Stimulated activated CD8-positive, alpha-beta memory T cell treated with anti-CD3 and anti-CD28 coated beads, Interleukin-7, amount 100 ng/mL, for 48 hours (primary cell): ENCODE measurements at places on chromosomes 7 and 10.

GRCh38 chr7:142889816-142890215, 4.3 kb upstream of the TRPV6 start:
- no peak for DNase-seq

DNA sequence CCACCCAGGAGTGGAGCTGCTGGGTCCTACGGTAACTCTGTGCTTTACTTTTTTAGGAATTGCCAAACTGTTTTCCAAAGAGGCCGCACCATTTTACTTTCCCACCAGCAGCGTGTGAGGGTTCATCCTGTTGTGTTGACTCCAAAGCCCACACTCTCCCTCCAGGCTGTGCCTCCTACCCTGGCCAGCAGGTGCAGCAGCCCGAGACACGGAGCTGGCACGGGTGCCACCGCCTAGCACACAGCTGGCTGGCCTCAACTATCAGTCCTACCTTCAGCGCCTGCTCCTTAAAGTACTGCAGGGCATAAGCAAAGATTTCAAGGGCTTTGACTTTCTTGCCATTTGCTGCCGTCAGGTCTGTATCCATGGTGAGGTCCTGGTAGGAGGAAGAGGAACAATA, 44.0 kb downstream of the HSPA12A start:
- no peak for DNase-seq

GRCh38 chr10:113704637-113705343, 25.1 kb downstream of the CASP7 start:
- DNase-seq: no peak

GRCh38 chr10:120548210-120548609, 91.2 kb downstream of the PLPP4 start:
- DNase-seq: no peak

GRCh38 chr10:124678557-124679240, 65.5 kb downstream of the FAM53B start:
- no peak for DNase-seq

- no peak for DNase-seq
Observed at GRCh38 chr10:24344279-24344678, 135.3 kb downstream of the KIAA1217 start.

GRCh38 chr10:11146402-11147171, 128.9 kb downstream of the CELF2 start:
- DNase-seq: no peak

DNA sequence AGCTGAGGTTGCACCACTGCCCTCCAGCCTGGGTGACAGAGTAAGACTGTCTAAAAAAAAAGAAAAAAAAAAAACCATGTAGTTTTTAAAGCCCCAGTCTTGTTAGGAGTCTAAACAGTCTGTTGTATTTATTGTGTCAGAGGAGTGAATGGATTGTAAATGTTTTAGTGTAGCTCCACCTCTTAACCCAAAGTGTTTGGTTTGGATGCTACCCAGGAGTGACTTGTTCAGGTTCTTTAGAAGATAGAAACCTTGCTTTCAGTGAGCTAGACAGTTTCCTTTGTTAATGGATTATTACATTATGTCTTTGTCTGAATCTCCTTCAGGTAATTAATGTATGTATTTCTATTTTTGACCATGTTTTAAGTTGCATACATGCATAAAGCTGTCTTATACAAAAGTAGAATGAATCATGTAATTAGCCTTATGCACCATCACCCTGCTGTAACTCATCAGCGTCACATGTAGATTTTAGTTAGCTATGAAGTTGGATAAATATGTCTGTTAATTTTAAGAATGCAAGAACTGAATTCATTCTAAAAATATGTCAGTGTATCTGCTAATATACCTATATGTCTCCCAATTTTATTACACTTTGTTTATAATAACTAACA, 97.7 kb downstream of the TAF3 start:
- no peak for DNase-seq

- no peak for DNase-seq
Observed at GRCh38 chr7:100675105-100675451, 1.5 kb downstream of the GNB2 start.

- no peak for DNase-seq
Observed at GRCh38 chr7:73703757-73704639, 15.5 kb downstream of the STX1A start.

- no peak for DNase-seq
Observed at GRCh38 chr7:142352543-142352942, 94.7 kb upstream of the PRSS58 start.

- DNase-seq: no peak
Observed at GRCh38 chr10:109588259-109588658, 335.1 kb downstream of the XPNPEP1 start.

DNA sequence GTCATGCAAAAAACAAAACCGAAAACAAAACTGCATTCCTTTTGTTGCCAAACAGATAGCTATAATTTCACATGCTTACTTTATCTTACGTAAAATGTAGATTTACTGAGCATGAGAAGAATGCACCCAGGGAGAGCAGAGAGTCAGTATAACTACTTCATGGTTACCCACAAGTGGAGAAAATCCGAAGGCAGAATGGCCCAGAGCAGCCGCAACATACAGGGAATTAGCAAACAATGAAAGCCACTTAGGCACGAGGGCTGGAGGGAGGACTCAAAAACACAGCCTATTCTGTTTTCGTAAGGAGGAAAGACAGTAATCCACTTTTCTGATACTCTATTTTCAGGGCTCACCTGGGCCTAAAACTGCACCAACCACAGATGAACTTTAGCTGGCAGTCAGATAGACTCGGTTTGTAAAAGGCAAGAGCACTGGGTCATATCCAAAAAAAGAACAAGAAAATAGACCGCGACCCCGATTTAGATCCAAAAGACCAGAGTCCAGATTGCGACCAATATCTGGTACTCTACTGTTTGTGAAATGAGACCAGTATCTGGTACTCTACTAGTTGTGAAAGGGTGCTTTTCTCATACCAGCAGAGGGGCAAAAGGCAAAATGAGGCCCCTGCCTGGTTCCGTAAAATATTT, 1.3 kb downstream of the ITPRIP start:
- DNase-seq: no peak

DNA sequence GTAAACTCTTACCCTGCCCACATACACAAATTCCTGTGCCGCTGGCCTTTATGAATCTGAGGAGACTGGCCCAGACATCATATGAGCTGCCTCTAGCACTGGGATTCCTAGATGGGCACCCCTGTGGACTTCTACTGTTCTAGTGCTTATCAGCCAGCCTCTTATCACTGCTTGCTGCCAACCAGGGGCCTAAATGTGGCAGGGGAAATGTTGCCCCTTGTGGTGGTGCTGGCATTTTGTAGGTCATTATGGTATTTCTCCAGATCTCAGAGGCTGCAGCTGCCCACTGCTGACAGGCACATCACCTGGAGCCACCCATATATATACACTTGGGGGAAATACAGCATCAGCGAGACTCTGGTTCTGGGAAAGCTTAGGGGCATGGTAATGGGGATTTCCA, 5.4 kb downstream of the SFR1 start:
- DNase-seq: no peak

DNA sequence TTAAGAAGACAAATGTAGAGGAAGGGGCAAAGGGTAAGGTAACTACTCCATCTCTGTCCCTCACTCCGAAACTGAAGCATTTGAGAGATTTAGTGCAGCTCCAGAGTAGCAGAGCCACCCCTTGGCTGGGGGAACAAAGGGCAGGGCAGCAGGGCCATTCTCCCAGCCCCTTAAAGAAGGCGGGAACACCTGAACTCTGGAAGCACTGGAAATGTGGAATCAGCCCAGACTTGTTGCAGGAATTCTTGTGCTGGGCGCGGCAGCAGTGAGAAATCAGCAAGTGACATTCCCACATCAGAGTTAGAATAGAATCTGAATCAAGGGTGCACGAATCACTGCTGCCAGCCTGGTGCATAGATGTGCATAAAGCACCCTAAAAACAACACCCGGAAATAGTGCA, 34.4 kb upstream of the GRM8 start:
- no peak for DNase-seq

- no peak for DNase-seq
Observed at GRCh38 chr10:76428551-76429367, 997.3 kb downstream of the LRMDA start.

DNA sequence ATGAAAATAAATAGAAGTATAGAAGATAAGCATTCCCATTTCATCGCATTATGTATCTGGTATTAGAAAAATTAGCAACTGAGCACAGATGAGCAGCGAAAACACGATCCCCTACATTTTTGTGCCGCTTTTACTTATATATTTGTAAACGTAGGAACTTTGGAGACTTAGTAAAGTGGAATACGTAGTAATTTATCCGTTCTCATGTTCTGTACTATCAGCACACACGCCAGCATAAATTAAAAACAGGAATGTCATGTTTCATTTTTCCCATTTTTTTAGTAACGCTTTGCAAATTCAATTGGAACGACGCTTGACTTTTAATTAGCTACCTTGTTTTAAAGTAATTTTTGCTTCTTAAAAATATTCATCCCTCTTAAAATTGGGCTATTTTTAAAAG, 2.4 kb downstream of the ZNRF2 start:
- no peak for DNase-seq
